Naive thymus-derived CD8-positive, alpha-beta T cell (primary cell): ENCODE measurements at places on chromosomes 6 and 20. TPM values are rescaled to one million over a fixed set of nuclear protein-coding genes. Genes with fewer than 3 reads are reported as not detected.

DNA sequence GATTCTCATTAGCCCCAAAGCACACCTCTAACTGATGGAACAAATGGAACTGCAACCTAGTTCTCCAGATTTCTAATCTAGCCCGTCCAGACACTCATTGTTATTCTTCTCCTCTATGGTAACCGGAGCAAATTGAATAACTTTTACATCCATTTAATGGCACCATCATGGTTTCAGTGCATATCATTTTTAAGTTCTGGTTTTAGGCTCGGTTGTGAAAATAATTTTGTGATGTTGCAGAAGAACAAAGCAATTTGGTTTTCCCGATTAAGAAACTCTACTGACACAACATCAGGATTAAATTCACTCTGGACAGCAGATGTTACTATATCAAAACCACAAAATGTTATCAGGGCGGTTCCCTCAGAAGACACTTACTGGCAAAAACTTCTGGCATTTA is 42.5 kb upstream of the HBS1L start:
- no peak for DNase-seq

DNA sequence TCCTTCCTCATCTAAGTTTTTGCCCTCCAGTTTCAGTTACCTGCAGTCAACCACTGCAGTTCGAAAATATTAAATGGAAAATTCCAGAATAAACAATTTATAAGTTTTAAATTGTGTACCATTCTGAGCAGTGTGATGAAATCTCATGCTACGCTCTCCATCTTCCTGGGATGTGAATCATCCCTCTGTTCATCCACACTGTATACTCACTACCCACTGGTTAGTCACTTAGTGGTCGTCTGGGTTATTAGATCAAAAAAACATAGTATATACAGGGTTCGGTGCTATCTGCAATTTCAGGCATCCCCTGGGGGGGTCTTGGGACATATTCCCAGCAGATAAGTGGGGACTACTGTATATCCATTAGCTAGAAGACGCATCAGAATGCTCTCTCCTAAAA is 151.9 kb upstream of the SLC22A16 start:
- DNase-seq: no peak

GRCh38 chr6:82080767-82081166 is 166.8 kb downstream of the IBTK start:
- no peak for DNase-seq

DNA sequence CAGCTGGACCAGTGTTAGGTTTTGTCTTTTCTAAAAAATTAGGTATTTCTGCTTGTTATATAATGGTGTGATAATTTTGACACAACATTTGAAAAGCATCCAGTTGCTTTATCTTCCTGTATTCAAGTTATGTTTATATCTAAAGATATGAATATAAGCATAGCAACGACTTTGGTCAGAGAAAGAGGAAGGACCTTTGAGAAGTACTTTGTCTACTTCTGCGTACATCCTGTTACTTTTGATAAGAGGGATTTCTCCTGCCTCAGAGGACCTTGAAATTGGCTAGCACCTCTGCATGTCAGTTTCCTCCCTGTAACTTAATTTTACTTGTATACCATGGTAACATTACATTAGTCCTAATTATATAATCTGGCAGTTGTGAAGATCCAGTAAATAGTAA is 24.8 kb downstream of the PHF20 start:
- peak; percentile 26 for DNase-seq

DNA sequence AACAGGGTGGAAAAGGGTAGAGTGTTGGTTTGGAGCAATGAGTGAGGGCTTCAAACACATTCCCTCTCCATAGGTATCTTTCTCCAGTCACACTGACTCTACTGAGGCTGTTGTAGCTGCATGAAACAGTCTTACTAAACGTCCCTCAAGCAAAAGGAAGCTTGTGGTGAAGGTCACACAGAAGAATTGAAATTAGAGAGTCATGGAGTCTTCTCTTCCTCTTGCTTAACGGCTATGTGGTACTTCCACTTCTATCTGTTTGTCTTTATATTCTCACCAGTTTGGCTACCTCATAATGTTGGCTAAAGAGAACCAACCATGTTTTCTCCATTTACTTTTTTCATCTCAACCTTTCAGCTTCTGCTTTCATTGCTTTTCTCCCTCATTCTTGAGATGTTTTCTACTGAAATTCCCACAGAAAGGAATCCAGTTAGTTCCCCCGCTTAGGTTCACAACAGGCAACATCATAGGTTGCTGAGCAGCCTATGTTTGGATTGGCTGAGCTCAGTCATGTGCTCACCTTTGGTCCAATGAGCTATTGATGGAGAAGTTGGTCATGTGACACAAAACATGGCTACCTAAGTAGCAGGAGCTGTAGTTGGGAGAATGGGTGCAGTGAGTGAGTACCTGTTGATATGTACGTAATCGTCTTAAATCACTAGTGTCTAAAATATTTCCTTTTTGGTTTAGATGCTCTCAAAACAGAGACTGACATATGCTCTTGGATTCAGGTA is 99.8 kb downstream of the SNAP25 start:
- DNase-seq: no peak

DNA sequence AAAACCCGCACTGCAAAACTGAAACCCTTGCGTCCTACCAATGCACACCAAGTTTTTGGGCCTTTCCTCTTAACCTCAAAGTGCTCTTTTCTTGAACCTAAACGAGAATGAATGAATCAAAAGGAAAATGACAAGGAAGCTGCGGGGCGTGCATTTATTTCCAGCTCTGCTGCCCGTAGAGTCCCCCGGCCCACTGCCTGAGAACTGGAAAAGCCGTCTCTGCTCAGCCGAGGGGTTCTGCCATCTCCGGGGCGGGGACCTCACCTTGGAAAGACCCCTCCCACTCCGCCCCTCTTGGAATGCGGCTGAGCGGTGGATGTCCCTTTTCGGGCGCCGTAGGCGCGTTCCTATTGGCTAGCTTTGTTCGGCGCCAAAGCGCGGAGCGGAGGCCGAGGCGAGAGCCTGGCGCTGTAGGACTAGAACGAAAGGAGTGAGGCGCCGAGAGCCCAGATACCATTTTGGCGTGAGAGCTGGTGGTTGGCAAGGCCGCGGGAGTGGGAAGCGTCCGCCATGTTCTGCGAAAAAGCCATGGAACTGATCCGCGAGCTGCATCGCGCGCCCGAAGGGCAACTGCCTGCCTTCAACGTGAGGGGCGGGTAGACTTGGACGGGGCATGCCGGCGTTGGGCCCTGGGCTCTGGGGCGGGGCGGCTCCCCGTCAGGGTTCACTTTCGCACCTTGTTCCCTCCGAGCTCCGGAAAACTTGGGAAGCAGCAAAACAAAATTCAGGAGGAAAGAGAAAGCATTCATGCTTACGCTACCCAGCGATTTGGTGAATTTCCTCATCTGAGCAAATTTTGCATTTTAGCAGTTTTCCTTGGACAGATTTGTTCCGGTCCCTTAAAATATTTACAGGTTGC is at the start of gene GINS1:
Gene GINS1, plus strand, starts transcription at position 363 of the 859 bp plus-strand sequence. Its CDS starts 148 bp downstream, at position 511.
- DNase-seq: peak; percentile 78

GRCh38 chr6:26123675-26123946 is 36.4 kb downstream of the HFE start:
- DNase-seq: no peak

DNA sequence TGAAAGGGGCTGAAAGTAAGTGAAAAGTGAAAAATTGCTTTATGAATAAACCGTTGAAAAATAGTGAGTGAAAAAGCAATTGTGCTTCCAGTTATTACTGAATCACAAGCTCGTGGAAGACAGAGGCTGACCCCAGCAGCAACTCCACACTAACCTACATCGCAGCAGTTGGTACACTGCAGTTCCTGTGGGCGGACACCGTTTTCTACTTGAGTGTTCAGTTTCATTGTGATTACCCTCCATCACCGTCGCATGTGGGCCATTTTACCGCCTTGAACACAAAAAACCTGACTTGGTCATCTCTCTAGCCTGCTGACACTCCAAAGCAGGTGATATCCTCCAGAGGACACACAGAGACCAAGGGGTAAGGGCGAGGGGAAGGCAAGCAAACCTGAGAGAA is 28.4 kb downstream of the PRDM1 start:
- DNase-seq: no peak

GRCh38 chr6:36139991-36140710 is 9.8 kb downstream of the MAPK13 start:
- DNase-seq: no peak

DNA sequence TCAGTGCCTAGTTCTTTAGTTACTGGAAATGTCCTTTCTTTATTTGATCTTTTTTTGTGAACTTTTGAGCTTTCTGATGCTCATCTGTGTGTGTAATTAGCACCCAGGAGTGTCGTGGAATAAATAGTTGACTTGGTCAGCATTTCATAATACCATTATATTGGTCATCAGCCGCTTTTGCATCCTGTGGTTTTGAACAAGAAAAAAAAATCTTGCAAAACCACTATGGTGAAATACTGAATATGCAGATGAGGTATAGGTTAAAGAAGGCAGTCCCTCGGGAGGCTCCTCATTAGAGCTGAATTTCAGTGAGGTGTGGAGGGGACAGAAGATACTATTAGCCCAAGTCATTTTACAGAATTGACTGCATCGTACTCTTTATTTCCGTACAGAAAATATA is 90.1 kb downstream of the FOXO3 start:
- DNase-seq: no peak

PROKR2 gene
- not detected for polyA plus RNA-seq

MANEA gene
- 4.5 TPM for polyA plus RNA-seq

KIF13A gene
- polyA plus RNA-seq: not detected

RSPH9 gene
- polyA plus RNA-seq: 0.44 TPM

FILIP1 gene
- 0.02 TPM for polyA plus RNA-seq

PRDM13 gene
- not detected for polyA plus RNA-seq
